Heart right ventricle (tissue), 16 donors: ENCODE measurements at places on chromosomes 2 and 18. TPM values are rescaled to one million over a fixed set of nuclear protein-coding genes. Genes with fewer than 3 reads are reported as not detected.

- DNase-seq: no peak
These were observed 111.2 kb downstream of the PRPF40A start for GRCh38 chr2:152606081-152606480.

- DNase-seq: no peak
These were observed 278.4 kb upstream of the FAM98A start for GRCh38 chr2:33877348-33878016.

MYO5B gene
- total RNA-seq: 0.99 TPM

DNA sequence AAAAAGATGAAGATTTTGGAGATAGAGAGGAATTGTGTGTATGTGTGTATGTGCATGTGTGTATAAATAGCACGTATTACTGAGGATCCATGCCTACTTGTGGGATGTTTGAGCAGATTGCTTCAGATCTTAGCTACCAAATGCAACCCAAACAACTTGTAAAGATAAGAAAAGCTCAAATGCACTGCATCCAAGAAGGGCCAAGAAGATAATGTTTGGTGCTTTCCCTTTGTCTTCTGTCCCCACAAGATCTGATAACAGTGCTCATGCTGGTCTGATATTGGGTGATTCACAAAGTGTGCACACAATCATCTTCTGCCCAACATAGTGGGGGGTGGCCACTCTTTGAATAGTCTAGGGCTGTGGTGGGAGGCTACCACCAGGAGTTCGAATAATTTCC, 284.8 kb upstream of the CYRIA start:
- no peak for DNase-seq

- DNase-seq: peak; percentile 16
These were observed 61.6 kb downstream of the MFSD6 start for GRCh38 chr2:190469771-190470170.

DNA sequence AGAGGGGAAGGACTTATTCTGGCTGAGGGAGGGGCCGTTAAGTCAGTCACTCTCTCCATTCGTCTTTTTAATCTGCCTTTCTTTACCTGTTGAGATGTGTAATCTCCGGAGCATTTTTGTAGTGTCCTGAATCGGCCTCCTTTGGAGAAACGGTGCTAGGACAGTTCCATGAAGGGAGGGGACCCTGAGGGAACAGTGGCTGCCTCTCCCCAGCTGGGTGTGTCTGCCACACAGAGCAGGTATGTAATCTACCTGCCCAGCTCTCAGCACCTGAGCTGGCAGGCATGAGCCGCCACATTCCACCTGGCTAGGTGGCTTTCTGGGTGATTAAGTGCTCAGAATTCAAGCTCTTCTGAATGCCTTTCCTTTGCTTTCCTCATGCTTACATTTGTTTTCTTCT, 131.2 kb downstream of the WDSUB1 start:
- no peak for DNase-seq
